GM19239 (cell line): ENCODE measurements at places on chromosomes 2 and 18.

DNA sequence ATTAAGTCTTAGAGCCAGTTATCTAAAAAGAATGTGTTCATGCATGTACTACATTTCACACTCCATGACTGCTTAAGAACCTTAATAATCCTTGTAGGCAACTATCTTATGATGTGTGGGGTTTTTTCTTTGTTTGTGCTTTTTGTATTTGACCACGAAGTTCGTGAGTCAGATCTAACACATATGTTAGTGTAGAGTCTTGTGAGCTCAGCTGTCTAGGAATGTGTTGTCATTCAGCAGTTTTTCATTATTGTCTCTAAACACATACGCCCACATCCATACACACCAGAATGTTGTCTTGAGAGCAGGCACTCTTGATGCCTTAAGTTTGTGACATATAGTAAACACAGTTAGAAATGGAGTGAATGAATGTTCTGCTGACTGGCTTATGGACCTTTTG is 38.4 kb downstream of the CAB39 start:
- DNase-seq = no peak

- no peak for DNase-seq
Measured at GRCh38 chr2:118177318-118177717, 89.0 kb downstream of the INSIG2 start.

GRCh38 chr2:190468814-190469569 is 60.8 kb downstream of the MFSD6 start:
- DNase-seq = no peak

GRCh38 chr18:74901362-74902146 is 303.9 kb downstream of the ZNF407 start:
- DNase-seq = no peak

- DNase-seq = no peak
Measured at GRCh38 chr18:4444306-4444705, 10.8 kb downstream of the DLGAP1 start.

GRCh38 chr18:64409511-64409910 is 260.6 kb upstream of the LINC00305 start:
- DNase-seq = no peak

GRCh38 chr2:161077367-161078210 is 82.6 kb upstream of the TANK start:
- DNase-seq = no peak

DNA sequence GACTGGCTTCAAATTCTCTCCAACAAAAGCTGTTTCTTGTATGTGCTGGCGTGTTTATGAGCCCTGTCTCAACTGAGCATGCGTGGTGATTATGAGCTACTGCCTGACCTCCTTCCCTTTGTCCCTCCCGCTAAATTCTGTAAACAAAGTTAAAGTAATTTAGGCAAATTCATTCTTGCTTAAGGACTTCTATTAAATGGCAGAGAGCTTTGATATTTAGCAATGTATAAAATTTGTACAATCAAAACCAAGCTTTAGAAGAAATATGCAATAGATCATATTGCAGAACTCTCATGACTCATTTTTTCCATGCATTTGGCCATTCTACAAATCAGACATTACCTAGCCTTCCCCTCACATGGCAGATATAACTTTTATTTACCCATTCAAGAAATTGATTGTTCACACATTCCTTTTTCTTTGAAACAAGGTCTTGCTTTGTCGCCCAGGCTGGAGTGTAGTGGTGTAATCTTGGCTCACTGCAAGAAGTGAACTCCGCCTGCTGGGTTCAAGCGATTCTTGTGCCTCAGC is 18.2 kb downstream of the IGFBP2 start:
- DNase-seq = no peak

GRCh38 chr2:165815299-165816141 is 21.5 kb upstream of the GALNT3 start:
- no peak for DNase-seq

DNA sequence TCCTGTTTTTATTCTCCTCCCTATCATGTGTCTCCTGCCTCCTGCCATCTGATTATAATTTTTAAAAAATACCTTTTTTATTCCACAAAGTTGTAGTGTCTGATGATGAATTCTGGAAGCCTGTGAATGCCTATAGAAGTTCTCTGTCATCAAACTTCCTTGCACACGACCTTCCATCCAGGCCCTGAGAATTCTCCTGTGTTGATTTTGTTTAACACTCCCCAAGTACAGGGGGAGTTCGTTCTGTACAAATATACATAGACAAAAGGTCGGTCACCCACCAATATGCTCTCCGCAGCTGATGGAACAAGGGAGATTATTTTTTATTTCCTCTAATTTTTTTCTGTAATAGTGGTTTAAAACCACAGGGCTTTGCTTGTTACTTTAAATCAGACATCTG is 232.5 kb downstream of the PIEZO2 start:
- no peak for DNase-seq

- no peak for DNase-seq
Measured at GRCh38 chr2:222358876-222359275, 60.1 kb upstream of the PAX3 start.

DNA sequence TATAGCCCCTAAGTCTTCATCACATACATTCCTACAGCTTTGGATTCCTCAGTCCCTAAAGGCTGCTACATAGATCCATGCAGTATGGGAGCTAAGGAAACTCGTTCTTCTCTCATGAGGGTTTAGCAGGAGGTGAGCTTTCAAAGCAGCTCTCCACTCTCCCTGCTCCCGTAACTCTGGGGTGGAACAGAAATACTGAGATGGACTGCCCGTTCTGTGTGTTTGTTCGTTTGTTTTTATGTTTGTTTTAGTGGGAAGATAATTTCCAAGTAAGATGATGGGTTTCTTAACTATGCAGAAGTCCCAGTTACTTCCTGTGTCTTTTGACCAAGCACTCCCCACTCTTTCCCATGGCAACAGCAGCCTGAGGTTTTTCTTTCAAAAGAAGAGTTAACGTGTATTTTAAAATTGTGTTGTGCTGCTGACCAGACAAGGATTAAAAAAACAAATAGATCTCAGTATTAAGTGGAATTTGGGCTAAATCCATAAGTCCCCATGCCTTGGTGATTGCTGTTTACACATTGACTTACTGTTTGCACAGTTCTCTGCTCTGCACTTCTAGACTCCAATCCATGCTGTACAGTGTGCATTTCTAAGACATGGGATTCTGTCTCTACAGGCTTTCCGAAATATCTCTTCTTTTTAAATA is 156.4 kb upstream of the SH3BP4 start:
- no peak for DNase-seq

GRCh38 chr2:207883002-207883780 is 113.5 kb upstream of the FZD5 start:
- no peak for DNase-seq

- DNase-seq = no peak
Measured at GRCh38 chr18:49936821-49937220, 123.5 kb upstream of the ACAA2 start.

GRCh38 chr18:63970809-63971205 is 926 bp downstream of the SERPINB8 start:
- no peak for DNase-seq

DNA sequence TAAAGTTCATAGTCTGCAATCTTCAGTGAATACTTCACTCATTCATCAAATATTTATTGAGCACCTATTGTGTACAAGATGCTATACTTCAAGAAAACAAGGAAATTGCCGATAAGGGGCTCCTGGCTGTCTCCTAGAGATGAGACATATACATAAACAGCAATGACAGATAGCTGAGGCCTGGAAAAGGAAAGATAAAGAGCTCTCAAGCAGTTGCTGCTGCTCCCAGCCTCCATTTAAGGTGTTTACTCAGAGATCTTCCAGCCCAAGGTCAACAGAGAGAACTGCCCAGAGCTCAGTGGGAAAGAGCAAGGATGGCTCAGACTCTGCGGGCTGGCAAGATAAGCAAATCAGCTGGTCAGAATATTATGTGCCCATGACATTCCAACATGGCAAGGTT is 3.3 kb upstream of the SLC14A2 start:
- no peak for DNase-seq

- DNase-seq = no peak
Measured at GRCh38 chr2:180159921-180160320, 152.8 kb upstream of the CWC22 start.

- no peak for DNase-seq
Measured at GRCh38 chr2:151334082-151334815, 23.1 kb upstream of the TNFAIP6 start.

DNA sequence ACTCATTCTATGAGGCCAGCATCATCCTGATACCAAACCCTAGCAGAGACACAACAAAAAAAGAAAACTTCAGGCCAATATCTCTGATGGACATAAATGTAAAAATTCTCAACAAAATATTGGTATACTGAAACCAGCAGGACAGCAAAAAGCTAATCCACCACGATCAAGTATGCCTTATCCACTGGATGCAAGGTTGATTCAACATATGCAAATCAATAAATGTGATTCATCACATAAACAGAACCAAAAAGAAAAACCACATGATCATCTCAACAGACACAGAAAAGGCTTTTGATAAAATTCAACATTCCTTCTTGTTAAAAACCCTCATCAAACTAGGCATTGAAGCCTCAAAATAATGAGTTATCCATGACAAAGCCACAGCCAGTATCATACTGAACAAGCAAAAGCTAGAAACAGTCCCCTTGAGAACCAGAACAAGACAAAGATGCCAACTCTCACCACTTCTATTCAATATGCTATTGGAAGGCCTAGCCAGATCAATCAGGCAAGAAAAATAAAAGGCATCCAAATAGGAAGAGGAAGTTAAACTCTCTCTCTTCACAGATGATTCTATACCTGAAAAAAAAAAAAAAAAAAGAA is 45.3 kb downstream of the RTTN start:
- DNase-seq = no peak

- no peak for DNase-seq
Measured at GRCh38 chr2:219576505-219577388, 4.6 kb downstream of the INHA start.

DNA sequence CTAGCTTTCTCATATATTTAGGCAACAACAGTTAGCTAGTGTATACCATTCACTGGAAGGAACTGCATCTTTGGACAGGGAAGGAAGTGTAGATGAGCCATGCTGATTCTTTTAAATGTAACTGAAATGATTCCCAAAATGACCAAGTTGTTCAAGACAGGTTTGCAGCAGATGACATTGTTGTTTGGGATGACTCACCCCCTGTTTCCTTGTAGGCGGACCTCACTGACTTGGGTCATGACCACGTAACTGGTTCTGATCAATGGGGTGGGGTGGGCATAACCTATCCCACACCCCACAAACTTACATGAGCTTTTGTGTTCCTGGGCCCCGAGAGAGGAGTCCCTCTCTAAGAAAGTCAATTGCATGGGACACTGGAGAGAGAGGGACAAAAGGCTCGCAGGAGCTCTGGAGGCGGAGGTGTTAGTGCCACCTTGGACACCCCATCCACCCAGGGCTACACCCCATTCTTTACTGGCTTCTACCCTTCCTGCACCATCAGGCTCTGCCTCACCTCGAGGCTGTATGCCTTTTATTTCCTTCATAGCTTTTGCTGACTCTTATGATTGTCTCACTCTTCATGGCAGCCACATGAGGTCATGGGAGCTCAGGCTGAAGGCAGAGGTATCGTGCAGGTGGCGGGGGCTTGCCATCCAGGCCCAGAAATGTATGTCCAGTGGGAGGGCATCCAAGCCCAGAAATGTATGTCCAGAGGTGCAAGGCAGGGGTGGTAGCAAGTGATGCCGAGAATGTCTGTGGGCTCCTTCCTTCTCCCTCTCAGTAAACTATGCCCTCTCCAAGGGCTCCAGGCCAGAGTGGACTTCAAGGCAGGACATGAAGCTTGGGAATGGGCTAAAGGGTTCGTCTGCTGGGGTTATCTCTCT is 108.0 kb downstream of the TWIST2 start:
- no peak for DNase-seq

DNA sequence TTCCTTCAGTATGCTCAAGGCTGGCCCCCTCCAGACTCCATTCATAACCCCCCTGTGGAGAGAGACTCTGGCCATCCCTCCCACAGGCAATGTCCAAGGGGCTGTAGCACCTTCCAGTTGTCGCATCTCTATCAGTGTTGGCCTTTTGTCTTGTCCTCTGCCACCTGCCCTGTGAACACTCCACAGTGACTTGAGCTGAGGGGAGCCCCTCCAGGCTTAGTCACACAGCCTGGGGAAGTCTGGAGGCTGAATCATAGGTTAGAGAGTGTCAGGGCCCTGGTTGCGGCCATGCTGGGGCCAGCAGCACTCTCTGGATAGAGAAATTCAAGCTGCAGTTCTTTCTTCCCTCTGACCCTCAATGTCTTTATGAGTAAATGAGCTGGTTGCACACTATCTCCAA is 64.7 kb downstream of the GYPC start:
- DNase-seq = no peak

DNA sequence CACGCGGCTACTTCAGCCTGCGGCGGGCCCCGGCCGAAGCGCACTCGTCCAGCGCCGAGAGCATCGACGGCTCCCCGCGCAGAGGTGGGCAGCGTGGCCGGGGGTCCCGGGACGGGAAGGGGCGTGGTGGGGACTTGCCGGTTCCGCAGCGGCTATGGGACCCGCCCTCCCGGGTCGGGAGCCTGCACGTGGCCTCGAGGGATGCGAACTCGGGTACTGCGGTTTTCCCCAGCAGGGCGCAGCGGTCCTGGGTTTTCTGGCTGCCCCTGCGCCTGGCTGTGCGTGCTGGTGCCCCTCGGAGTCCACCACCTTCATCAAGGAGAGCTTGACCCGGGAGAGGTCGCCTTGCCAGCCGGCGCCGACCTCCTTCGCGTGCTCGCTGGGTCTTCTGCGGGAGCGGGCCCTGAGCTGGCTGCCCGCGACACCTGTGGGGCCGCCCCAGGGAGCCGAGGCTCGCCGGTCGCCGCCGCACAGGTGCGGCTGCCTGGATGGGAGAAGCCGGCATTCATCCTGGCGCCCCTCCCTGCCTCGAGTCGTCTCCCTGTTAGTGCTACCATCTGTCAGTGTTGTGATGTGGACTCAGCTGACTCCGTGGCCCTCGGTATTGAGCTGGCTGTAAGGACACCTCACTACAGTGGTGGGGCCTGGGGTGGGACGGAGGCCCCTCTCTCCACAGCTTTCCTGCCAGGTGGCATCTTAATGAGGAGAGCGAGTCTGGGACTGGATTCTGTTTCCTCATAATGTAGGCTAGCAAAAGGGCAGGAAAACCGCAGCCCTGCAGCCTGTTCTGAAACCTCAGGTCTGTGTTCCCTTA is 177.3 kb downstream of the AGAP1 start:
- no peak for DNase-seq

- no peak for DNase-seq
Measured at GRCh38 chr2:222866358-222866960, 5.6 kb downstream of the ACSL3 start.

GRCh38 chr2:224349396-224349795 is 52.5 kb downstream of the FAM124B start:
- DNase-seq = no peak

- no peak for DNase-seq
Measured at GRCh38 chr18:76443519-76444445, 51.3 kb downstream of the ZNF516 start.

GRCh38 chr18:78981989-78982620 is 2.5 kb downstream of the SALL3 start:
- no peak for DNase-seq

DNA sequence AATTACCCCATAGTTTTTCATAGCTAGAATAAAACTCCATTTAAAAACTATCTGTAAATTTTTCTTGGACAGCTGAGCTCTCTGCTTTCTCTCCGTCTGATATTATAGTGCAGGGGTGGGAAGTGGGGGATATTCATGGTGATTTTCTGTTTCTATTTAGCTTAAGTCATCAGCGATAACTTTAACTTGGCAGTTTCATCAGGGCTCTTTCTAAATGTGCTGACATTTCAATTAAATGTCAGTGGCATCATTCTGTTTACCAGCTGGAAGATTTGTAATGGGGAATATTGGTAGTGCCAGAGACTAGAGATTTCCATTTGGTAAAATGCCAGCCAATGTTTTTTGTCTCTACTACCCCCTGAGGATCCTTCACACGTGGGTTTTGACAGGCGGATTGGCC is 53.5 kb upstream of the CAPN13 start:
- no peak for DNase-seq

- no peak for DNase-seq
Measured at GRCh38 chr2:58950795-58951462, 709.8 kb upstream of the FANCL start.
